ENCODE measurements at places on chromosomes 7 and 10.

- DNase-seq: no peak
These were observed 181.3 kb downstream of the RNLS start for GRCh38 chr10:88401671-88402347.

DNA sequence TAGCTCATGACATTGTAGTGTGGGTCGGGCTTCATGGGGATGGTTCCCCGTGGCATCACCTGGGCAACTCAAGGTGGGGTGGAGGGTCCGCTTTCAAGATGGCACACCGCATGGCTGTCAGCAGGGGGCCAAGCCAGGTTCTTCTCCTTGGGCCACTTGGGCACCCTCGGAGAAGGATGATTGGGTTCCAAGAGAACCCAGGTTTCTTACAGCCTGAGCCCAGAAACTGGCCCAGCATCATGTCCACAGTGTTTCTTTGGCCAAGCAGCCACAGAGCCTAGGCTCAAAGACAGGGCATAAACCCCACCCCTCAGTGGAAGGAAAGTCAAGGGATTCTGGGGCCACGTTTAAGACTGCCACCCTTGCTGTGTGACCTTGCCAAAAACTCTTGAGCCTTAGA is 110.6 kb downstream of the PTPN20 start:
- DNase-seq: no peak

DNA sequence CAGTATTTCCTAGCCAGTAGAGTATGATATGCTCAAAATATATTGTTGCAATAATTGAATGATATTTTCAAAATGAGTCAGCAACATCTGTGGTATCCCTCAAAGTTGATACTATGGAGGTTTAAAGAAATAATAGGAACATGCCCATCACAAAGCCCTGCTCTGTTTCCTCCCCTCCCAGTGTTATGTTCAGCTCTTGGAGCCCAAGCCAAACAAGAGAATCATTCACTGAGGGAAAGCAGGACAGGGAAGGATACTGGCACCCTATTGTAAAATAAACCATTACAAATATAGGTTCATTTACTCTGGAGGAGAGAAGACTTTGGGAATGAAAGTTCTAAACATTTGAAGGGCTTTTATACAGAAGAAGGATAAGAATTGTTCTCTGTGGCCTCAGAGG is 37.6 kb downstream of the SORCS3 start:
- DNase-seq: no peak

GRCh38 chr10:60962946-60963345 is 19.0 kb upstream of the RHOBTB1 start:
- DNase-seq: no peak

GRCh38 chr10:96138102-96138501 is 8.0 kb downstream of the ZNF518A start:
- no peak for DNase-seq

GRCh38 chr7:111405621-111406020 is 156.7 kb downstream of the IMMP2L start:
- DNase-seq: no peak

GRCh38 chr10:111278266-111278665 is 201.4 kb downstream of the ADRA2A start:
- DNase-seq: no peak

DNA sequence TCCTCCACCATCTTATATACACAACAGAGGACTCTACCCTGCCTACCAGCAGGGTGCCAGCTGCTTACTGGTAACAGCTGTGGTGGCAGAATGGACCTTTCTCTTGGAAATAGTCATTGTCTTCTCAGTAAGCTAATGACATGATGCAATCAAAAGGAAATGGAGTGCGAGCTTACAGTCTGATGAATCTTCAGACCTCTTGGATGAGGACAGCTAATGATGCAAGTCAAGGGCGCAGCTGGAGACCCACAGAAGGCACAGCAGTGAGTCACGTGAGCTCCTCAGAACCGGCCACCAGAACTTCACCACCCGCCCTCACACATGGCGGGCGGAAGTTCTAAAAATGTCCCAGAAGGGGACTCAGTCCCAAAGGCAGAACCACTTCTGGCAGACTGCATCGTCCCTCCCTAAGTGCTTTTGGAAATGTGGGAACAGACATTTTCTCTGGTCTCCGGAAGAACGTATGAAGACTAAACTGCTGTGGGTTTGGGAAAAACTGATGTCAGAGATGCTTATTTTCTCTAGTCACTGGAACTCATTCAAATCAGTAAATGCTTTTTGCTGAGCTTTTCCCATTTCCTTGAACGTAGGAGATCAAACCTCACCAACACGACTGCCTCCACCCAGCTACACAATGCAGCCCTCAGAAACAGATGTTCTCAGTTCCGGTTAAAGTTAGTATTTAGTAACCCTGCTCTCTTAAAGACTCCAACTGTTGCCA is 96.4 kb downstream of the FAS start:
- no peak for DNase-seq
